ENCODE measurements at places on chromosomes 4 and X.
A peak's percentile ranks its signal among the peaks of the same experiment; 100 is the strongest.

- DNase-seq: no peak
Observed at GRCh38 chr4:75662626-75663025, 10.6 kb downstream of the G3BP2 start.

GRCh38 chr4:153655928-153656327 lies 28.2 kb upstream of the TLR2 start:
- DNase-seq: no peak

DNA sequence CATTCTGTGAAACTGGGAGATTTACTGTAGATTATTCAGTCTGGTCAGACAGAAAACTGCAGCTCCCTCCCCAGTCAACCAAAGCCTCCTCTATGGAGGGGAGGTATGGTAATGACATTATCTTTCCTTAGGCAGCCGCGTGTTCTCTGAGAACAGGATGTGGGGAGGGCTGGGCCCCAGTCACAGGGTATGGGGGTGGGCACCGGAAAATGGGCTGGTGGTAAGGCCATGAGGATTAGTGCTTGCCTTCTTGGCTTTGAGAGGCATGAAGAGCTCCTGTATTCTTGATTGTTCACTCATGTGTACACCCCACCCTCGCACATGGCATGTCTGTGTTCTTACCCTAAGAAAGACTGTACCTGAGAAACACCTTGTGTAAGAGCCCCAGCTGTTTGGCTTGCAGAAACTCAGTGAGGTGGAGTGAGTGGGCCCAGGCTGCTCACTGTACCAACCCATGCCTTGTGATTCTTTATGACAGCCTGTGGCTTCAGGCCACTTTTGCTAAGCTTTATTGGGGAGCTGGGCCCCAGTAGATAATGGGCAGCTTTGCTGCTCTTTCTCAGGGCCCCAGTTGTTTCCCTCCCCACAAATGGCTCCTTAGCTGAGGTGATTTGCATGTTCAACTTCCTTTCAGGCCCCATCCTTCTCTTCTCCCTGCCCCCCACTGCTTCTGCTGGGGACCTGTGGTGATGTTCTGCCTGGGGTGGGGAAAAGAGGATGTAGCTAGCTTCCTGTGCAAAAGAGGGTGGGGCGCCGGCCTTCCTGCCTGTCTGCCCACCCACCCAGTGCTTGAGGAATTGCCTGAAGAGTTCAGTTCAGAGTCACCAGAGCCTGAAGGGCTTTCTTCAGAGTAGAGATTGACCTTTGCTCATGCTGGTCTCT lies 30.7 kb downstream of the MSN start:
- peak; percentile 67 for DNase-seq

DNA sequence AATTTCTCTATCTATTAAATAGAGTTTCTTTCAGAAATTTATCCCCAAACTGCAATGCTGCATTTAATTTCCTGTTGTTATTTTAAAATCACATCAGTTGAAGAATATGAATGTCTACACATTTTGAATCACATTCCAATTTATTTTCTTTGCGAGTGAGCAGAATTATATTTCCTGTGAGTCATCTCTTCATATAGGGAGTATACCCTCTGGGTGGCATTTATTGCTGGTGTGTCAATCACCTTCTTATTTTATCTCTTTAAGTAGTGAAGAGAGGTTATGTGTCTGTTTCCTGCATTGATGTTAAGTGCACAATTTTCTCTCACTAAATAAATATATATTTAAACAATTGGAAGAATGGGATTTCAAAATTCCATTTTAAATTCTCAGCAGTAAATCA lies 511.0 kb upstream of the ATOH1 start:
- DNase-seq: no peak

- no peak for DNase-seq
Observed at GRCh38 chrX:11412715-11413623, 119.8 kb downstream of the AMELX start.

- DNase-seq: no peak
Observed at GRCh38 chrX:4588056-4588455, 874.6 kb upstream of the PRKX start.

DNA sequence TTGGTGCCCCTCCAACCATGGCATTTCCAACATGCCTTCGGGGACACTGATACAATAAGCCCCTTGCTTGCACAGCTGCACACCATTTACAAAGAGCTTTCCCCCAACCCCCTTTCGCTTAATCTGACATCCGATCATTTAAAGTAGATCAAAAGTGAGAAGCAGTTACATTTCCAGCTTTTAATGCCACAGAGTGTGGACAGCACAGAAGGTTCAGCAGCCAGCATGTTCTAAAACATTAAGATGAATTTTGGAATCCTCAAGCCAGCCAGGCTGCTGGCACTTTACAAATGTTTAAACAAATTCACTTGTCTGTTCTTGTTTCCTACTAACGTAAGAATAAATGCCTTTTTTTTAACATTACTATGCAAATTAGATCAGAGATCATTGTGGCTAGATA lies 284.4 kb upstream of the LDB2 start:
- no peak for DNase-seq

DNA sequence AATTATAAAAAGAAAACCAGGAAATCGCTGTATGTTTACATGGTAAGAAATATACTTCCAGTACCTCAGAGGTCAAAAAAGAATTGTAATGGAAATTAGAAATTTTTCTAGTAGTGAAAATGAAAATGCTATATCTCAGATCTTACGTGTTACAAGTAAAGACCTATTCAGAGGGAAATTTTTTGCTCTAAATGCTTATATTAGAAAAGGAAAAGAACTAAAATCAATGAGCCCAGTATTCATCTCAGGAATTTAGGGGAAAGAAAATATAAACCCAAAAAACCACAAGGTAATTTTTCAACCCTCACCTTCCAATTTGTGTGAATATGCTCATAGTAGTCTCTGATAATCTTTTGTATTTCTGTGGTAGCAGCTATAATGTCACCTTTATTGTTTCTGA lies 145.6 kb downstream of the RAP1GDS1 start:
- DNase-seq: no peak

GRCh38 chrX:145751943-145752342 lies 65.7 kb upstream of the SLITRK2 start:
- DNase-seq: no peak

- DNase-seq: no peak
Observed at GRCh38 chr4:3777033-3777390, 10.8 kb downstream of the ADRA2C start.

- DNase-seq: peak; percentile 49
Observed at GRCh38 chrX:20205927-20206708, 60.6 kb downstream of the RPS6KA3 start.

GRCh38 chr4:5385741-5386311 lies 322.5 kb downstream of the EVC2 start:
- no peak for DNase-seq

GRCh38 chr4:94339779-94340178 lies 2.9 kb downstream of the HPGDS start:
- DNase-seq: no peak

- no peak for DNase-seq
Observed at GRCh38 chr4:59945277-59945676, 1254.8 kb upstream of the ADGRL3 start.

GRCh38 chr4:147351083-147351787 lies 129.7 kb upstream of the EDNRA start:
- no peak for DNase-seq
